ENCODE measurements at places on chromosomes 16 and 17.

DNA sequence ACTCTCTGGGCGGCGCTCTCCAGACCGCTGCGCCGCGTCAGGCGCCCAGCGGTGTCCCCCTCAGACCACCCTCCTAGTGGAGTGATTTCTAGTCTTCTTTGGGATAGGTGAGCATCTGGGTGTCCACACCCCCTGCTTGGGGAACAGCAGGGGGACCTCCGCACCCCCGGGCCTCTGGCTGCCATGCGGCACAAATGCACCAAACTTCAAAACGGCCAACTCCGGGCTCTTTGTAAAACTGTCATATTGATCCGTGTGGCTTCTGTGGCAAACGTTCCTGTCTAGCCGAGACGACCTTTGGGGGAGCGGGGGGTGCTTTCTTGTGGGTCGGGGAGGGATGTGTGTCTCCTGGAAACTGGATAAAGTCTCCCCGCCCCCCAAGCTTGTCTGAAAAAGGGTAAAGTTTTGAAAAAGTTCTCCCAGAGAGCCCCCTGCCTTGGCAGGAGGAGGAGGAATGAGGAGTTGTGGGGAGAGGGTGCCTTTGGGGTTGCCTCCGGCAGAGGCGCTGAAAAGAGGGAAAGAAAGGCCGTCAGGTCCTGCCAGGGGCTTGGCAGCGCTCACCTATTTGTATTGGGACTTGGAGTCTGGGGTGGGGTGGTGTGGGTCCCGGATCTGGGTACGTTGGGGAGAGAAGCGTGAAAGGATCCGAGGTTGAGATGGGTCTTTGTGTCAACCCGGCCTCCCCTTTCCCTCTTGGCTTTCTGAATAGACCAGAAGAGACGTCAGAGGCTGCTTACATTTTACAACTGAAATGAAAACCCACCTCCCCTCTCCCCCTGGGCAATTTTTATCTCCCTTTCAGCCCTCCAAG, 2.2 kb upstream of the CHD3 start:
- DNase-seq, result no peak

DNA sequence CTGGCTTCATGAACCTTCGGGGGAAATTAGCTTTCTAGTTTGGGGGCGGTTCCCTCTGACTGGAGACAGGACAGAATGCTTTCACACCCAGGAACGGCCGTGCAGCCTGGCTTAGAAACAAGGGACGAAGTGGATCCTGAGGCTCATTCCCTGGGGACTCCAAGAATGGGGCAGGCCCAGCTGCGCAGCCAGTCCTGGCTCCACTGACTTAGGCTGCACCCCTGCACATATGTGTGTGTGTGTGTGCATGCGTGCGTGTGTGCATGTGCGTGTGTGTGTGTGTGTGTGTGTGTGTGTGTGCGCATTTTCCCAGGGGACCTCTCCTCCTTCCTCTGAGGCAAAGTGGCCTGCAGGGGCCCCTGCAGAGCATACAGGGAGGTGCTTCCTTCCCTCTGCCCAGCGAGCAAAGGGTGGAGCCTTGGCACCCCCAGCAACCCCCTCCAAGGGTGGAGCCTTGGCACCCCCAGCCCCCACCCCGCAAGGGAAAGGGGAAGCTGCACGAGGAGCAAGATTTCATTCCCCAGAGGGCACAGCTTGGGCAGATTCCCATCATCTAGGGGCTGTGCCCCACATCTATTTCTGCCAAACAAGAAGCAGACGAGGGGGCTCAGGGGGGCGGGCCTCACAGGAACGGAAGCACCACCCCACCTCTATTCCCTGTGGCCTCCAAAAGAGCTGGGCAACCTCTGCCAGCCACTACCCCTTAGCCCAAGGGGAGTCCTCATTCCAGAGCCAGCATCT, 97.6 kb upstream of the CBX4 start:
- DNase-seq, result no peak

GRCh38 chr17:72931163-72931562, 161.3 kb downstream of the SLC39A11 start:
- DNase-seq, result no peak

DNA sequence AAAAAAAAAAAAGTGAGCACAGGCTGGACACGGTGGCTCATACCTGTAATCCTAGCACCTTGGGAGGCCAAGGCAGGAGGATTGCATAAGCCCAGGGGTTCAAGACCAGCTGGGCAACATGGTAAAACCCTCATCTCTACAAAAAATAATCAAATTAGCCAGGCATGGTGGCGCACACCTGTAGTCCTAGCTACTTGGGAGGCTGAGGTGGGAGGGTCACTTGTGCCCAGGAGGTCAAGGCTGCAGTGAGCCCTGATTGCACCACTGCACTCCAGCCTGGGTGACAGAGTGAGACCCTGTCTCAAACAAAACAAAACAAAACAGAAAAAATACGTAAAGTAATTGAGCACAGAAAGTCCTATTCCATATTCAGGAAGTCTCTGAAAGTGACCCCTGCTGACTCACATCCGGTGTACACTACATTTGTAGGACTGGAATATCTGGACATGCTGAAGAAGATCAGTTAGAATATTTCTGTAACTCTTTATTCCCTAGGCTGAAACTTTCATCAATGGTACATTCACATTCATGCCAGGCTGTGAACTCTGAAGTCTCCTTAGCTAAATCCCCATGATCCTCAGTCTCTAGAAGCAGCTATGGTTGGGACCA, 66.0 kb upstream of the HAS3 start:
- DNase-seq, result no peak

DNA sequence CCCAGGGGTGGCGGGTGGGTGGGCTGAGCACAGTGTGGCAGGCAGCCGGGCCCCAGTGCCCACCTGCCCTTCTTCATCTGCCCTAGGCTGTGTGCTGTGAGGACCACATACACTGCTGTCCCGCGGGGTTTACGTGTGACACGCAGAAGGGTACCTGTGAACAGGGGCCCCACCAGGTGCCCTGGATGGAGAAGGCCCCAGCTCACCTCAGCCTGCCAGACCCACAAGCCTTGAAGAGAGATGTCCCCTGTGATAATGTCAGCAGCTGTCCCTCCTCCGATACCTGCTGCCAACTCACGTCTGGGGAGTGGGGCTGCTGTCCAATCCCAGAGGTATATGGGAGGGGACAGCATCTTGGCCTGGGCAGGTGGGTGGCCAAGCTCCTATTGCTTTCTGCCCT, 6.4 kb downstream of the GRN start:
- DNase-seq, result no peak

GRCh38 chr17:57105591-57105990, 20.5 kb downstream of the AKAP1 start:
- DNase-seq, result no peak

- DNase-seq, result no peak
These were observed 24.1 kb downstream of the PIK3R6 start for GRCh38 chr17:8843344-8843743.

DNA sequence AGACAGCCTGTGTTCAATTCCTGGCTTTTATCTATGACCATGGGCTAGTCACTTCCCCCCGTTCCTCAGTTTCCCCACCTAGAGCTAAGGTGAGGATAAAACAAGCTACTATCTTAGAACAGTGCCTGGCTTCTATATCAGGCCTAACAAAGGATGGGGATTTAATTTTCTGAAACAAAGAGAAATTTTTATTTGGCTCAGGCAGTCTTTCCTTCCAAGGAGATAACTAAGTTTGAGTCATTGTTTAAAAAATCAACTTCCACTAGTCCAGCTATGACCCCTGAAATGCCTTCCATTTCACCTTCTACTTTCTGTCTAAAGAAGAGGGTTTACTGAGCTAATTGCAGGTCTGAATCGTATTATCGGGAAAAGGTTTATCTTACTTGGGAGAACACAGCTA, 99.0 kb downstream of the CMIP start:
- DNase-seq, result no peak

DNA sequence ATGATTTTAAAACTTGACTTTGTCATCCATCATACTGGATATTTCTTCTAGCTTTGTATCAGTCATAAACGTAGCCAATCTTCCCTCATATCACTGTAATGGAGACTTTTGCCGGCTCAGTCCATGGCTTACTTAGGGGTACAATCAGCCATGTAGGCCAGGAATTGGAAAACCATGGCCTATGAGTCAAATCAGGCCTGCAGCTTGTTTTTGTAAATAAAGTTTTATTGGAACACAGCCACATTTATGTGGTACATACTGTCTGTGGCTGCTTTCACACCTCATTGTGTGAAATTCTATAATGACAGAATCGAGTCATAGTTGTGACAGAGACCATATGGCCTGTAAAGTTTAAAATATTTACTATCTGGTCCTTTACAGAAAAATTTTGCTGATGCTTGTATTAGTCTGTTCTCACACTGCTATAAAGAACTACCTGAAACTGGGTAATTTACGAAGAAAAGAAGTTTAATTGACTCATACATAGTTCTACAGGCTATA, 64.5 kb upstream of the CDH13 start:
- DNase-seq, result no peak

DNA sequence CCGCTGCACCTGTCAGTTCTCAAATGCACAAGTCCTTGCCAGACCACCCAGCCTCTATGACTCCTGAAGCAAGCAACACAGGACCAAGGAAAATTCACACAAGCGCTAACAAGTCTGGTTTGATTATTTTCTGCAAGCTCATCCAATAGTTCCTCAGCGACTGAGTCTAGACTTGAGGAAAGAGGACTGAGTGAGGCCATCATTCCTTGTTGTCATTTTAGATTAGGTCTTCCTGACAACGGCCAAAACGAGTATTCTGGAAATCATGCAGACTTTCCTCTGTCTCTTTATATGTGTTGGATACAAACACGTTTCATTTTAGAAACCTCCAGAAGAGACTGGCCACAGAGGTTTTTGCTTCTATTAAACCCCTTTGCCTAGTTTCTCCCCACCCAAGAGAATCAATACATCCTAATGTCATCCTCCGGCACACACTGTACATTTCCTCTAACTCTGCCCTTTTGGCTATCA, 561 bp downstream of the CCDC47 start:
- no peak for DNase-seq

DNA sequence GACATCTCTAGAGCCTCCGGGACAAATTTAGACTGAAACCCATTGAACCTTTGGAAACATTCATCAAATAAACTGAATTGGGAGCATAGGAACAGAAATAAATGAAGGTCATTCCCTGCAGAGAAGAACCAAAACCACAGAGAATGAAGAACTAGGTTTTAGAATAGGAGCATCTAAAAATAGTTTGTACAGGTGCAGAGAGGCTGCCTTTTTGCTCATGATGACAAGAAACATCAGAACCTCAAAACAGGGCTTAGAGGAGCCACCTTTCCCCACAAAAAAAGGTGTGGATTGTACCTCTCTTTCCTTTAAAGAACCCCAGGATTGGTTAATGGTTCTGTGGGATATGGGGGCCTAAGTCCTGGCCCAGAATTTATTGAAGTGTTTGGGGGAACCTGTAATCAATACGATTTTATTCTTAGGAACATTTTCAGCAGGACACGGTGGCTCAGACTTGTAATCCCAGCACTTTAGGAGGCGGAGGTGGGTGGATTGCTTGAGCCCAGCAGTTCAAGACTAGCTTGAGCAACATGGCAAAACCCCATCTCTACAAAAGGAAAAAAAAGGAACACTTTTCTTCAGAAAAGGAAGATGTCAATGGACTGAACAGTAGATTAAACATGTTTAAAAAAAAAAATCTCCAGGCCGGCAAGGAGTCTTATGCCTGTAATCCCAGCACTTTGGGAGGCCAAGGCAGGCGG, 37.7 kb upstream of the SLC47A1 start:
- DNase-seq, result no peak

GRCh38 chr17:65385071-65385470, 176.4 kb downstream of the AXIN2 start:
- no peak for DNase-seq

DNA sequence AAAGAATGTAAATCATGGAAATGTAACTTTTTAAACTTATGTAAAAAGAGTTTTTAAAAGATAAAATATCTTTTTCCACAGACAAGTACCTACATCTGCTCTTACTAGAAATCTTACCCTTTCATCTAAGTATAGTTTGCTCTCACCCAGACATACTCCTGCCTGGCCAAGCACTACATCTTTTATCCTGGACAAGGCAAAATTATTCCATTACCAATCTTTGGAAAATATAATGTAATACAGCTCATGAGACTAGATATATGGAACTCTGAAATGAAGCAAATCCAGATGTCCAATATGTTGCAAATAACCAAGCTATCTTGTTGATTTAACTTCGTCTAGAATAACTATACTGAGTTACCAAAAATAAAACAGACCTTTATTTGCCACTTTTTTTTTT, 50.0 kb downstream of the VMP1 start:
- DNase-seq, result no peak

DNA sequence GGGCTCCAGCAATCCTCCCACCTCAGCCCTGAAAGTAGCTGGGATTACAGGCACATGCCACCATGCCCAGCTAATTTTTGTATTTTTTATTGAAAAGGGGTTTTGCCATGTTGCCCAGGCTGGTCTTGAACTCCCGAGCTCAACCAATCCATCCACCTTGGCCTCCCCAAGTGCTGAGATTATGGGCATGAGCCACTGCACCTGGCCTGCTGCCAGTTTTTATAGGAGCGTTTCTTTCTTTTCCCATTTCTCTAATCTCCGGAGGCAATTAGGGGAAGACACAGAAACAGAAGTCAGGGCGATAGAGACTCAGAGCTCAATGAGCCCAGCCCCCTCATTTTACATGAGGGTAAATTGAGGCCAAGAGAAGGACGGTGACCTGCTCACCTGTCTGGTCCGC, 10.4 kb downstream of the MGAT5B start:
- DNase-seq, result no peak

- DNase-seq, result no peak
These were observed 926 bp downstream of the MYH10 start for GRCh38 chr17:8629371-8630226.

GRCh38 chr17:5706577-5707210, 122.4 kb upstream of the NLRP1 start:
- DNase-seq, result peak; percentile 18

GRCh38 chr17:41003926-41004325, 4.2 kb upstream of the KRTAP3-2 start:
- DNase-seq, result no peak

DNA sequence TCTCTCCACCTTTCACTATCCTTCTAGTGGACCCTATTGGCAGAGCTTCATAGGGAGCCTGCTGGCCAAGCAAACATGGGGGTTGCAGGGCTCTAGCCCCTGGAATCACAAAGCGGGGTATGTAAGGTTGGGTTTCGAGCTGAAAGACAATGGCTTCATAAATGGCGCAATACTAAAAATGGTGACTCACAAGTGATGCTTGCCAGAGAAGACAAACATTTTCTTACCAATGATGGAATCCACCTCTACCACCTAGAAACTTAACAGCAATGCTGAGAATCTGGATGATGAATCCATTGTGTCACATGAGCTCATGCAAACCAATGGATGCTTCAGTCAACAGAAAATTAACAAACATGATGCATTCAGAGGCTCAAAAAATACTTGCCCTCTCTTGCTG, 375.3 kb upstream of the PSMD7 start:
- DNase-seq, result no peak

GRCh38 chr16:50318796-50319578, 49.8 kb downstream of the BRD7 start:
- no peak for DNase-seq

Measured in NCI-H446 treated with DMSO at 0.1 percent for 48 hours (cell line).